ENCODE measurements at places on chromosomes 7 and 10. TPM values are rescaled to one million over a fixed set of nuclear protein-coding genes. Genes with fewer than 3 reads are reported as not detected.

Gene CD36
- total RNA-seq = 0.77 TPM

Gene EPDR1
- total RNA-seq = 5.8 TPM

Gene LIPK
- total RNA-seq = not detected

Gene MRC1
- 0.09 TPM for total RNA-seq

Gene ECHDC3
- total RNA-seq = 18.7 TPM

Gene PON3
- total RNA-seq = 4.0 TPM

Gene HMX3
- total RNA-seq = not detected

Gene DRGX
- total RNA-seq = not detected

Gene TFPI2
- 58.6 TPM for total RNA-seq

Gene MOSPD3
- total RNA-seq = 21.6 TPM

Gene SLC26A3
- total RNA-seq = not detected

Gene TUBAL3
- total RNA-seq = not detected
